ENCODE measurements at places on chromosomes 4 and X. TPM values are rescaled to one million over a fixed set of nuclear protein-coding genes. Genes with fewer than 3 reads are reported as not detected.

- DNase-seq, result no peak
- H3K27me3 ChIP-seq, result no peaks in the 10 kb centered on the region
- no peaks in the 10 kb centered on the region for H3K36me3 ChIP-seq
- no peak overlapping the region for H3K4me3 ChIP-seq
Measured at GRCh38 chrX:34350561-34351335, 218.6 kb upstream of the FAM47A start.

DNA sequence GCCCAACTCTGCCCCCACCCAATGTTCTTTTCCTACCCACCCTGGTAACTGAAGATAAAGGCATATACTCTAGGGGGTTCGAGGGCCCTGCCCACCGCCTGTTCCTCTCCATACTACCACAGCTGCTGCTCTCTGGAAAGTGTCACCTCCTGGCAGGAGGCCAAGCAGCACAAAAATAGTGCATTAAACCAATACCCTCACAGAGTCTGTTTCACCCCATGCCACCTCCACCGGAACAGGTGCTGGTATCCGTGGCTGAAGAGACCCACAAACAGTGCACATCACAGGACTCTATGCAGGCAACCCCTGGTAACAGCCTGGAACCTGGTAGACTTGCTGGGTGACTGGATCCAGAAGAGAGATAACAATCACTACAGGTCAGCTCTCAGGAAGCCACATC, 85.1 kb upstream of the CTSO start:
- no peak overlapping the region for H3K4me3 ChIP-seq
- no peak for DNase-seq
- H3K36me3 ChIP-seq, result no peaks in the 10 kb centered on the region
- H3K4me1 ChIP-seq, result no peaks in the 10 kb centered on the region
- no peak overlapping the region for H3K27ac ChIP-seq

GRCh38 chrX:45322820-45323219, 122.1 kb upstream of the DIPK2B start:
- H3K36me3 ChIP-seq, result no peaks in the 10 kb centered on the region
- no peaks in the 10 kb centered on the region for H3K27me3 ChIP-seq
- no peak for DNase-seq
- H3K4me3 ChIP-seq, result no peak overlapping the region
- H3K27ac ChIP-seq, result no peak overlapping the region
- H3K4me1 ChIP-seq, result no peaks in the 10 kb centered on the region

GRCh38 chrX:35919536-35920309, at the start of gene CFAP47:
Gene CFAP47, plus strand, starts transcription at chrX:35919734. Its CDS starts 66 bp downstream, at chrX:35919800.
- no peak for DNase-seq
- no peaks in the 10 kb centered on the region for H3K36me3 ChIP-seq
- no peaks in the 10 kb centered on the region for H3K4me1 ChIP-seq
- peak within 1 kb of the TSS; percentile 36 for H3K4me3 ChIP-seq
- H3K27ac ChIP-seq, result no peak within 1 kb of the TSS
- H3K27me3 ChIP-seq, result no peaks in the 10 kb centered on the region

The PNMA5 gene
- total RNA-seq, result not detected

DNA sequence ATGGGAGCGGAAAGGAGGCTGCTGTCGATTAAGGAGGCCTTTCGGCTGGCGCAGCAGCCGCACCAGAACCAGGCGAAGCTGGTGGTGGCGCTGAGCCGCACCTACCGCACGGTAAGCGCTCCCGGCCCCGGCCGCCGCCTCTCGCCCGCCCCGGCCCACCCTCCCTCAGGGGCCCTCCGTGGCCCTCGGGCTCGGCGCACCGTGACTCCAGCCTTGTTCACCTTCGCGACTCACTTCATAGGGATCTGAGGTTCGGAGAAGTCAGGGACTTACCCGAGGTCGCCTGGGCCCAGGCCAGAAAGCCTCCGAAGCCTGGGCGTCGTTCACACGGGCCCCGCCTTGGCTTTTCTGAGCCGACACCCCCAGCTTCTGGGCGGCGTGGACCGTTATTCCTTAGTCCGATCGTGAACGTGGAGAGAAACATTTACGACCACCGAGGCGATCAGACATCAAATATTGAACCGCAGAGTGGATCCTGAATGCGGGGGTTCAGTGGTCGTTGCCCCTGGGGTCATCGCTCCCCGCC, 362 bp downstream of the NCAPG start:
- H3K36me3 ChIP-seq, result no peaks in the 10 kb centered on the region
- peaks cover 47% of the 10 kb centered on the region for H3K4me1 ChIP-seq
- peak overlapping the region; percentile 91 for H3K4me3 ChIP-seq

GRCh38 chr4:154164931-154165839, 326.4 kb downstream of the DCHS2 start:
- no peak overlapping the region for H3K4me3 ChIP-seq
- no peaks in the 10 kb centered on the region for H3K27me3 ChIP-seq
- peak overlapping the region; percentile 7 for H3K27ac ChIP-seq

DNA sequence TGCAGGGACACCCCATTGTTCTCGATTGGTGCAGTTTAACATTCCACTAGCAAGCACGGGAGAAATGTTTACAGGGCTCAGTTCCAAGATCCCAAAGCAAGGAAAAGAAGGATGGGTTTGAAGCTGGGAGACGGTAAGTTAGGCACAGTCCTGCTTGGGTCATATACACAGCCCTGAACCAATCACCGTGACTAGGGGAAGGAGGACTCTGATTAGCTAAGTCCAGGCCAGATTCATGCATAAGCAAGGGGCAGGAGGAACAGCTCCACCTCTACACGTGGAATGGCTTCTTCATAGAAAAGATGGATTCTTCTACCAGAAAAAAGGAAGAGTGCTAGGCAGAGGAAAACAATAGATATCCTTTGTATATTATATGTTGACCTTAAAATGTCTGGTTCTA, 11.0 kb upstream of the EXOC1L start:
- no peaks in the 10 kb centered on the region for H3K36me3 ChIP-seq
- H3K4me3 ChIP-seq, result no peak overlapping the region
- no peak overlapping the region for H3K27ac ChIP-seq
- DNase-seq, result no peak

The TMEM35A gene
- 0.21 TPM for total RNA-seq

- H3K27me3 ChIP-seq, result no peaks in the 10 kb centered on the region
- no peak for DNase-seq
- H3K4me3 ChIP-seq, result no peak overlapping the region
Measured at GRCh38 chrX:10922159-10922558, 189.0 kb upstream of the HCCS start.

DNA sequence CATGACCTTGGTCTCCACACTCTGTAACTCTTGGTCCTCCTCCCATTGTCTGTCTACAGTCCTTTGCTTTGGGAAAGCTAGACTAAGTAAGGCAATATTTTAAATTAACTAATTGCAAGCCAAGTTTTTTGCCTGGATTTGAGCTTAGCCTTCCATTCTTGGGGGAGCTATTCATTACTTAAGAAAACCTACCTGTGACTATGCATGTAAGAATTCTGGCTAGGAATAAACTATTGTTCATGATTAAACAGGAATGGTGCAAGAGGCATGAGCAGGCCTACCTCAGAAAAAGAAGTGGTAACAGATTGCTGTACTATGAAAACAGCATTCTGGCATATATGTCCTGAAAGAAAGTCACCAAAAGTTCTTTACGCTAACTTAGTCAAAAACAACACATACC, 309.4 kb downstream of the MAPK10 start:
- DNase-seq, result no peak
- no peaks in the 10 kb centered on the region for H3K27me3 ChIP-seq
- H3K4me1 ChIP-seq, result no peaks in the 10 kb centered on the region
- H3K27ac ChIP-seq, result no peak overlapping the region

DNA sequence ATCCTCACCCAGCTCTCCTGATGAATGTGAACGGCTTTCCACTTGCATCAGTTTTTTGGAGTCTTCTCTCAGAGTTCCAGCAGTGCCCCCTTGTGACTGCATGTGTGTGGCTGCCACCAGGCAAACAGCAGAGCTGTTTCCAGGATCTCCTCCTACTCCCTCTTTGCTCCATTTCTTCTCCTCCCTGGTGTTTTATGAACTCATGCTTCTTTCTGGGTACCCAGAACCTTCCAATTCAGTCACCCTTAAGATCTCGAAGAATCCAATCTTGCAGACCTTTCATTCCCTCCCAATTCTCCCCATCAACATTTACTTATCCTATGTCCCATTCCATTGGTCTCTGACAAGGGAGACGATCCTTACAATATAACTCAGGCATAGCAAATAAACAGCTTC, 6.8 kb upstream of the TCEANC start:
- H3K36me3 ChIP-seq, result no peaks in the 10 kb centered on the region
- no peaks in the 10 kb centered on the region for H3K27me3 ChIP-seq
- H3K4me3 ChIP-seq, result no peak overlapping the region
- no peak for DNase-seq
- H3K4me1 ChIP-seq, result no peaks in the 10 kb centered on the region

DNA sequence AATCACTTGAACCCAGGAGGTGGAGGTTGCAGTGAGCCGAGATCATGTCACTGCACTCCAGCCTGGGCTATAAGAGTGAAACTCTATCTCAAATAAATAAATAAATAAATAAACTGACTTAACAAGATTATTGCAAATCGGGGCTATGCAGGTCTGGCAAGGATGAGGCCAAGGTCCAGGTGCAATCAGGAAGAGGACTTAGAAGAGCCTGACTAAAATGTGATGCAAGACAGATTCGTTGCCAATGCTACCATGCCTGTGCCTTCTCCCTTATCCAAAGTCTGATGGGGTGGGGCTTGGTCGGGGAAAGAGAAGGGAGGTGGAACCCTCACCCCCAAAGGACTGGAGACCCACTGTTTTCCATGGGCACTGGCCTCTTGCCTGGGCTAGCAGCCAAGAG, 14.7 kb downstream of the ZCCHC13 start:
- DNase-seq, result no peak
- H3K36me3 ChIP-seq, result no peaks in the 10 kb centered on the region
- no peak overlapping the region for H3K4me3 ChIP-seq
- no peaks in the 10 kb centered on the region for H3K4me1 ChIP-seq

GRCh38 chrX:114581528-114582263, 2.2 kb upstream of the HTR2C start:
- peaks cover 15% of the 10 kb centered on the region for H3K4me1 ChIP-seq
- peak overlapping the region; percentile 31 for H3K4me3 ChIP-seq
- H3K27me3 ChIP-seq, result peaks cover 36% of the 10 kb centered on the region
- no peaks in the 10 kb centered on the region for H3K36me3 ChIP-seq

The ZNF330 gene
- total RNA-seq, result 16.8 TPM

GRCh38 chr4:112099701-112100297, 45.5 kb upstream of the FAM241A start:
- no peak overlapping the region for H3K4me3 ChIP-seq
- H3K27ac ChIP-seq, result no peak overlapping the region
- H3K4me1 ChIP-seq, result peaks cover 8% of the 10 kb centered on the region
- H3K27me3 ChIP-seq, result no peaks in the 10 kb centered on the region

The HCCS gene
- 15.2 TPM for total RNA-seq

GRCh38 chr4:168383510-168383909, 65.0 kb upstream of the DDX60 start:
- DNase-seq, result no peak
- H3K4me1 ChIP-seq, result peaks cover under 1% of the 10 kb centered on the region
- H3K27ac ChIP-seq, result no peak overlapping the region
- H3K27me3 ChIP-seq, result no peaks in the 10 kb centered on the region

DNA sequence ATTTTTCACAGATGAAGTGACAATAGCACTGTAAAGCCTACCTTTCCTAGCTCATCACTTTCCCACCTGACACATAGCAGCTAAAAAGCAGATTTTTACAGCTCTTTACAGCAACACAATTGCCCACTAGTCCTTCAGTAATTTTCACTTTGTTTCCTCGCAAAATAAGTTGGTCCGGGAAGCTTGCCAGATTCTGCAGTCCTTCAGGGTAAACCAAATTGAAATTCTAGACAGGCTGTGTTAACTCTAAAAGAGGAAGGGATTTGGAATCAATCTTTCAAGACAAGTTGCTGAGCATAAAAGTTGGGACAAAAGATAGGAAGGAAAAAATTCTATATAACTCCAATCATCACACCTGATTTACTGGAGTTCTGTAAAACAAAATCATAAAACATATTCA, 8.7 kb downstream of the C1QTNF7 start:
- H3K36me3 ChIP-seq, result no peaks in the 10 kb centered on the region
- H3K27me3 ChIP-seq, result no peaks in the 10 kb centered on the region
- H3K4me3 ChIP-seq, result no peak overlapping the region
- H3K27ac ChIP-seq, result no peak overlapping the region

DNA sequence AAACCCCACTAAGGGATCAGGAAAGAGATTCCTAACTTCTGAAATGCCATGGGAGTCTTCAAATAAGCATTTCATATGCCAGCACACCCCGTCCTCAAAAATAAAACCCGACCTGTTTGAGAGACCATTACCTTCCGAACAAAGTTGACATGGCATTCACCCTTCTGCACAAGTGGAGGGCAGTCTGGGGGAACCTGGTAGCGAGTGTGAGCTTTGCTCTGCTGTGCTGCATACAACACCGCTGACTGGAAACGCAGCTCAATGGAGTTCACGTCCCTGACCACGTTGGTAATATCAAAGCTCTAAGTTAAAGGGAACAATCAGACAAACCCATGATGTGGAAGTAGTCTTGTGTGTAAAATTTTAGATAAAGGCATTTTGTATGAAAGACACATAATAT, 38.0 kb downstream of the MANBA start:
- H3K27me3 ChIP-seq, result no peaks in the 10 kb centered on the region
- peaks cover 10% of the 10 kb centered on the region for H3K36me3 ChIP-seq
- H3K27ac ChIP-seq, result no peak overlapping the region
- DNase-seq, result no peak

- H3K4me3 ChIP-seq, result no peak overlapping the region
- H3K4me1 ChIP-seq, result no peaks in the 10 kb centered on the region
- DNase-seq, result no peak
- H3K27me3 ChIP-seq, result no peaks in the 10 kb centered on the region
- H3K27ac ChIP-seq, result no peak overlapping the region
- no peaks in the 10 kb centered on the region for H3K36me3 ChIP-seq
Measured at GRCh38 chrX:104618106-104618895, 52.3 kb downstream of the IL1RAPL2 start.

The SH3RF1 gene
- total RNA-seq, result 15.0 TPM

GRCh38 chrX:139298437-139298836, 232.1 kb upstream of the F9 start:
- no peaks in the 10 kb centered on the region for H3K4me1 ChIP-seq
- no peak overlapping the region for H3K27ac ChIP-seq
- no peaks in the 10 kb centered on the region for H3K36me3 ChIP-seq
- DNase-seq, result no peak
- no peak overlapping the region for H3K4me3 ChIP-seq

GRCh38 chr4:7689773-7690693, 249.6 kb downstream of the AFAP1 start:
- DNase-seq, result no peak
- H3K36me3 ChIP-seq, result no peaks in the 10 kb centered on the region
- no peaks in the 10 kb centered on the region for H3K4me1 ChIP-seq
- H3K27ac ChIP-seq, result no peak overlapping the region

DNA sequence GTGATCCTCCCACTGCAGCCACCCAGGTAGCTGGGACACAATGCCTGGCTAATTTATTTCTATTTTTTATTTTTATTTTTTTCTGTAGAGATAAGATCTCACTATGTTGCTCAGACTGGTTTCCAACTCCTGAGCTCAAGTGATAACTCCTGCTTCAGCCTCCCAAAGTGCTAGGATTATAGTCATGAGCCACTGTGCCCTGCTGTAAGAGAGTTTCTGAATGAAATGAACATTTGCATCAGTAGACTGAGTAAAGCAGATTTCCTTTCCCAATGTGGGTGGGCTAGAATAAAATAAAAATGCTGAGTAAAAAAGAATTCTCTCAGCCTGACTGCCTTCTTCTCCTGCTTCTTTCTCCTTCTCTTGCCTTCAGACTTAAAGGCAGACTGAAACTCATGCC, 555.4 kb upstream of the PITX2 start:
- DNase-seq, result no peak
- H3K4me1 ChIP-seq, result no peaks in the 10 kb centered on the region
- no peak overlapping the region for H3K4me3 ChIP-seq
- no peak overlapping the region for H3K27ac ChIP-seq
- no peaks in the 10 kb centered on the region for H3K27me3 ChIP-seq
- no peaks in the 10 kb centered on the region for H3K36me3 ChIP-seq

The ZNF185 gene
- 67.5 TPM for total RNA-seq

Data from suprapubic skin (tissue), 4 donors.